ENCODE measurements at places on chromosomes 7 and 10.
A peak's percentile ranks its signal among the peaks of the same experiment; 100 is the strongest.

DNA sequence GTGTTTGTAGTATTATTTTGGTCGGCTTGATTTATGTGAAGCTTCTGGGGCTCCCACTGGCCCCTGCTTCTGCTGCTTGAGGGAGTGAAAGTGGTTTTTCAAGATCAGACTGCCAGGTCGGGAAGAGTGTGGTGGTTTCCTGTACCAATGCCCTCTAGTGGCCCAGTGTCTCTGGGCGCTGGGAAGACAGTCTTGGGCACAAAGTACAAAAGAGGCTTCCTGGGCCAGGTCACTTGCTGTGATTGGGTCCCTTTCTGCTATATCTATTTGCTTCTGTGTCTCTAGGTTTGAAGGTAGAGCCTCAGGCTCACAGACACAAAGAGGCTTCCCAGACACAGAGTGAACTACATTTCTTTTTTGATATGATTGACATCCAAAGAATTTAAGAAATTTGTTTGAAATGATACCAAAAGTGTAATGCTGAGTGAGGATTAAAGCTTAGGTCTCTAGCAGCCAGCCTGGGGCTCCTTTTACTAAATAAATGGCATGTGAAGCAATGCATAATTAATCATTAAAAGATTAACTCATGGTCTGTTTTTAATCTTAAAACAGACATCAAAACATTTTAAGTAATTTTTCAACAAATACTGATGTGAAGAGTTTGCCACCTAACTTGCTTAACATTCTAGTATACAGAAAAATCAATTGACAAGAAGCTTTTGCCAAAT lies 36.3 kb downstream of the ABCB1 start:
- DNase-seq: peak; percentile 40

- no peak for DNase-seq
These were observed 266.7 kb downstream of the PRKG1 start for GRCh38 chr10:51340845-51341610.

DNA sequence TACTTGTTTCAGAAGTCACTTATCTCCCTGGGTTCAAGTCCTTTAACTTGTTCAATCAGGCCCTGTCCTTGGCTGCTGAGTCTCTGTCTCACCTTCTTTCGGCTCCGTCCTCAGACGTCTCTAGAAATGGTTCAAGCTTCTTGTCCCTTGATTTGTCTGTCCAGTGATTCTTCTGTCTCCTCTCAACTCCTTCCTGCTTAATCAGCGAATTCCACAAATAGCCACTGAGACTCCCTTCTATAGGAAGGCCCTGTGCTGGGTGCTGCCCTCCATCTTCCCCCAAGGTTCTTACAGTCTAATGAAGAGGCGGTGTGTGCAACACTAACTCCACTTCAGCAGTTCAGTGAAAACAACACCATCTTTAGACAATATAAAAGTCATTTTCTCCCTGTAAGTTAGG lies 12.7 kb downstream of the FAM241B start:
- DNase-seq: no peak

GRCh38 chr10:44911951-44912350 lies 814 bp downstream of the TMEM72 start:
- DNase-seq: no peak

- DNase-seq: peak; percentile 11
These were observed 584.9 kb downstream of the GRM8 start for GRCh38 chr7:126667742-126668366.

DNA sequence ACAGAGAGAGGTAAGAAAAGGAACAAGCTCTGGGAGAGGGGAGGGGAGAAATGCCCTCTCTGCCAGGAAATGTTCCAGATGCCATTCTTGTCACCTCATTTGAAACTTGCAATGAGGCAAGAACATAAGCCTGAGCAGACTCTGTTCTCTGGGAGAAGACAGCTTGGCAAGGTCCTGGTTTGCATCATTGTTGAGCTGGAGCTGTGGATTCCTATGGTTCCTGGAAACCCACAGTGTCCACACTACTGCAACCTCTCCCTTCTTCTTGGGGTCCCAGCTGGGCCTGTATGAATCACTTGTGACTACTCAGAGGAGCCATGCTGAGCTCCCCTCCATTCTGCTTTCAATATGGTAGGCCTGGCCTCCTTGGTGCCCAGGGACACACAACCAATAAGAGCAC lies 60.8 kb upstream of the HECTD2 start:
- DNase-seq: no peak

- DNase-seq: no peak
These were observed 12.0 kb downstream of the PWWP2B start for GRCh38 chr10:132408823-132409666.

GRCh38 chr10:120132811-120133210 lies 240.3 kb downstream of the SEC23IP start:
- no peak for DNase-seq

DNA sequence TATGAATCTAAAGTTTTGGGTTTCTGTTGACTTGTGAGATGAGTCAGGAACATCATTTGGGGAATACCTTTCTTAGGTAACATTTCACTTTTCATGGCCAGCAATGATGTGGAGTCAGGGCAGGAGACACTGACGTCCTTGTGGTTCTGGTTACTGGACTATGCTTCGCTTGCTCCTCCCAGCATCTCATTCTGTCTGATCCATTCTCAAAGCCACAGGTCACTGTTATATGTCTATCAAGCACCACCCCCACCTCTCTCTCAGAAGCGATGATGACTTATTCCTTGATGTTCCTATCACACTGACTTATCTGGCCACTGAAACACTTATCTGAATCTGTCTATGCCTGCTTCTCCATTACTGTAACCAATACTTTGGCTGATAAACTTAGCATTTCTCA lies 51.6 kb downstream of the TES start:
- DNase-seq: no peak

GRCh38 chr10:78550090-78550489 lies 516.4 kb downstream of the RPS24 start:
- no peak for DNase-seq

DNA sequence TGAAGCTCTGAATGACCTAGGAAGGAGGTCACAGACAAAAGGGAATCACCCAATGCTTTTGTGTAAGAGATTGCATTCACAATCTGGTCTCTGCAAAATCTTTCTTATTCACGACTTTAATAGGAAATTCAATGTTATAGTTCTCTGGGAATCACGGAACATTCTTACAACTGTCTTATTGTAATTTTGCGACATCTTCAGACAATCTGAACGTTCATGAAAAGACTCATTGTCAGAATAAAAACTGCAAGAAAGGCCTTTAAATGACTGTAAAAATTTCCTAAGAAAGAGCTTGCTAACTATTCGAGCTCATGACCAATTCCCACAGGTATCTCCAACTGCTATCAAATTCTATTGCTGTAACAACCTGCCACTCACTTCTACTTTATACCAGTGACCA lies 130.7 kb downstream of the DGKI start:
- no peak for DNase-seq

DNA sequence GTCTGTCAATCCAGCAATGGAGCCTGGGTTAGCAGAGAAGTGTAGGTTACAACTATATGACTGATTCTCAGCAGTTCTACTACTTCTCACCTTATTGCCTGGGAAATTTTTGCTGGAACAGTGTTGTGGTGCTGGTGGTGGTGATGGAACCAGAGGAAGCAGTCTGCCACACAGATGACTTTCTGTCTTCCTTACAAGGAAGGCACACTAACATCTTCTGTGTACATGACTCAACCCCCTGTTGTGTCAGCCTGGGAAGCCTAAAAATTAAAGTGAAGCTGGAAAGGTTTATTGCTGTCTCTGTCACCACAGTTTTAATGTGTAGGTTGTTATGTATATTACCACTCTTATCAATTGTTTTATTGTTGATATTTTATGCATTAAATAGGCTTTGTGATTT lies 40.3 kb downstream of the ANKRD7 start:
- DNase-seq: no peak

DNA sequence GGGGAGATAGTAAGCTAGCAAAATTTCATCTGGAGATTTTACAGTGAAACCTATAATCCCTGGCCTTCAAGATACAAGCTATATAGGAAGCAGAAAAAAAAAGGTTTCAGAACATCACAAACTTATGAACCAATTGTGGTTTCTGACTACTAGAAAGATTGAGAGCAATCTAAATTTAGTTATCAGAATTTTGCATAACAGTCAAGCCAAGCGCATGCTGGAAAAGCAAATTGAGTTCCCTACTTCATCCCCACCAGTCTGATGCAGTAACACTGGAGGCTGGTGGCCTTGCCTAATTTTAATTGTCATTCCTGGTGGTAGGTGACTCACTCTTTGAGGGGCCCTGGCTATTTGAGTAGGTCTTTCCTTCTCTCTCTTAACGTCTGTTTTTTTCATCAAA lies 46.3 kb upstream of the ELMO1 start:
- no peak for DNase-seq

DNA sequence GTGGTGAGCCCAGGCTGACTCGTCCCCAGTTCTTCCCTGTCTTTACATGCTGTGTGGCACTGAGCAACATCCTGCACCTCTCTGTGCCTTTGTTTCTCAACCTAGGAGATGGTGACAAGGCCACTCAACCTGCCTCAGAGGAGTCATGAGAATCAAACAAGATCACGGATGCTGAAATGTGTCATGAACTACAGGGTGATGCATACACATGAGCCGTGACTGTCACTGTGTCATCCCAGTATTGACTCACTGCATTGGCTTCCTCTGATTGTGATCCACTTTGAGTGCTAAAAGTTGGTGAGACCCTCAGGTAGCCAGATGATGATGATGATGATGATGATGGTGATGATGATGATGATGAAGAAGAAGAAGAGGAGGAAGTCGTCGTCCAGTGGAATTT lies 11.5 kb downstream of the C10orf71 start:
- no peak for DNase-seq

GRCh38 chr7:127674361-127674760 lies 22.4 kb downstream of the SND1 start:
- no peak for DNase-seq

- no peak for DNase-seq
These were observed 100.0 kb upstream of the PRR15 start for GRCh38 chr7:29463504-29464158.

GRCh38 chr7:137091396-137091795 lies 222.9 kb downstream of the CHRM2 start:
- peak; percentile 21 for DNase-seq

GRCh38 chr10:404991-405390 lies 269.7 kb downstream of the ZMYND11 start:
- no peak for DNase-seq

GRCh38 chr7:17558558-17559332 lies 260.3 kb downstream of the AHR start:
- DNase-seq: no peak

DNA sequence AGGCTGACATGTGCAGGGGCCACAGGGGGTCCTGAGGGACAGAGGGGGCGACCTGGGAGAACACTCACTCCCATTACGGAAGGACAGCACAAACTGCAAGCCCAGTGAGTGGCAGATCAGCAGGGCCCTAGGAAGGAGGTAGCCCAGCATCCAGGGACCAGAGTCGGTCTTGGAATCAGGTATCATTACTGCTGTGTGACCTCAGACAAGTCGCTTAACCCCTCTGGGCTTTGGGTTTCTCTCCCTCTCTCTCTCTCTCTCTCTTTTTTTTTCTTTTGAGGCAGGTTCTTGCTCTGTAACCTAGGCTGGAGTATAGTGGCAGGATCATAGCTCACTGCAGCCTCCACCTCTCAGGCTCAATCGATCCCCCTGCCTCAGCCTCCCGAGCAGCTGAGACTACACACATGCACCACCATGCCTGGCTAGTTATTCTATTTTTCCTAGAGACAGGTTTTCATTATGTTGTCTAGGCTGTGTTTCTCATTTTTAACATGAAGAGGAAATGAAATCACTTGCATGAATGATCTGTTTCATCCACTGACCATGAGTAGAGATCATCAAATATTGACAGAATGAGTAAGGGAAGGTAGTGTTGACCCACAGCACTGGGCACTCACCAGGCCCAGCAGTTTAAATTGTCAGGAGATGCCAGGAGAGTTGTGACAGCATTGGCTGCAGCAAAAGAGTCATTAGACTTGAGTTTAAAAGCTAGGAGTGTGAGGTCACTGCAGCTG lies 49.4 kb downstream of the BUB3 start:
- DNase-seq: no peak

GRCh38 chr7:5143106-5143505 lies 46.9 kb upstream of the WIPI2 start:
- DNase-seq: no peak

GRCh38 chr7:70944516-70944915 lies 187.4 kb upstream of the GALNT17 start:
- DNase-seq: no peak

DNA sequence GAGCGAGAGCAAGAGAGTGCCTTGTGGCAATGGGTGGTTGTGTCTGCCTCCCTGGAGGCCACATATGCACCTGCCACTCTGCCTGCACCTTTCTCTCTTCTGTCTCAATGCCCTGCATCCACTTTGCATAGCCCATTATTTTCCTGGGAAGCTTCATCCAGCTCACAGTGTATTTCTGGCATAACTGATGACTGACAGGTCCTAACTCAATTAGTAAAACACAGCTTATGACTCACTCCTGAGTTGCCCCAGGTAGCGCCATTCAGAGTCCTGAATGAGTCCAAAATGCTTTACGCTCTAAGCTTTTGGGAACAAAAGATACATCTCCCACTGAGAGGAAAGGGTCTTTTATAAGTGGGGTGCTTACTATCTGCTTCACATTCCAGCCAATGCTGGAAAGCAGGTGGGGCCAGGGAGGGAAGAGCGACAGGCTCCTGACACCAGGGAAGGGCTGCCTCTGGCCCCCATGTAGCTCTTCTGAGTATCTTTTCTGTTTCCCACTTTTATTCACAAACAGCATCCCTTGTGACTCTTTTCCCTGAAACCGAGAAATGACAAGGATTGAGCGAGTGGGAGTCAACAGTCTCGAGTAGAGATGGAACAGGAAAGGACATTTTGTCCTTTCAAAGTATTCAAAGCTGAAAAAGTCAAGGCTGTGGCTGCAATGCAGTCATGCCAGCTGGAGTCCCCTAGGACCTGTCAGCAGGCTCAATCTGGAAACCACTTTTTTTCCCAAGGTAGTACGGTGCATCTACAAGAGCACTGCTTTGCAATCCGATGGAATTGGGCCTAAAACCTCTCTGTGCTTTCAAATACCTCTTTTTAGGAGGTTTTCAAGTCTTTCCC lies 479.3 kb upstream of the PODXL start:
- DNase-seq: no peak

DNA sequence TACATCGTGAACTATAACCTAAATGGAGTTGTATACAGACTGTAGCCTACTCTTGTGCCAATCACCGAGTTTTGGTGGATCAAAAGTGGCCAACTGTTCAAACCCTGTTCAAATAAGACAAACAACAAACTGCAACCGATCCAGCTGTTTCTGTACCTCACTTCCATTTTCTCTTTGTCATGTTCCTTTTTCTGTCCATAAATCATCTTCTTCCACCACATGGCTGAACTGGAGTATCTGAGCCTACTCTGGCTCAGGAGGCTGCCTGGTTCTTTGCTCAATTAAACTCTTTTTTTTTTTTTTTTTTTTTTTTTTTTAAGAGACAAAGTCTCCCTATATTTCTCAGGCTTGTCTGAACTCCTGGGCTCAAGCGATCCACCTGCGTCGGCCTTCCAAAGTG lies 59.0 kb upstream of the NPVF start:
- DNase-seq: no peak

GRCh38 chr7:136078630-136079029 lies 101.5 kb upstream of the MTPN start:
- DNase-seq: no peak

DNA sequence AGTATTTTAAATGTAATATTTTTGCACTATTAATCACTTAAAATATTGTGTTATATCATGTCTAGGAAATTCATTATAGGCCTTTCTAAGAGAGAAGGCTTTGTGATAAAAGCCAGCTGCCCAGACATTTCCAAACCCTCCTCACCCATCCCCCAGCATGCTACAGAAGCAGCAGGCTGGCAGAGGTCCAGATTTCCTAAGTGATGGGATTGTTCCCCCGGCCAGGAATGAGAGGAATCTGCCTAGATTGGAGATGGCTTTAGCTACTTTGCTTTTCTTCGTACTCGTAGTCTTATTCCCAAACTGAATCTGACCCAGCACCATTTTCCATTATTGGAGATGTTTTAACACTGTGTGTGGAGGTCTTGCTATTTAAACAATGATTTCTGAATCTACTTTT lies 29.4 kb downstream of the CDK14 start:
- DNase-seq: peak; percentile 26
